ENCODE measurements at places on chromosomes 1 and 21. TPM values are rescaled to one million over a fixed set of nuclear protein-coding genes. Genes with fewer than 3 reads are reported as not detected.
A peak's percentile ranks its signal among the peaks of the same experiment; 100 is the strongest.

GRCh38 chr21:37073417-37074196 lies 553 bp downstream of the TTC3 start:
- DNase-seq = peak; percentile 53

TSPAN1 gene
- total RNA-seq = 154 TPM

GBP5 gene
- not detected for total RNA-seq

C8B gene
- not detected for total RNA-seq

DENND2D gene
- 29.8 TPM for total RNA-seq

GPR37L1 gene
- 0.72 TPM for total RNA-seq

DNA sequence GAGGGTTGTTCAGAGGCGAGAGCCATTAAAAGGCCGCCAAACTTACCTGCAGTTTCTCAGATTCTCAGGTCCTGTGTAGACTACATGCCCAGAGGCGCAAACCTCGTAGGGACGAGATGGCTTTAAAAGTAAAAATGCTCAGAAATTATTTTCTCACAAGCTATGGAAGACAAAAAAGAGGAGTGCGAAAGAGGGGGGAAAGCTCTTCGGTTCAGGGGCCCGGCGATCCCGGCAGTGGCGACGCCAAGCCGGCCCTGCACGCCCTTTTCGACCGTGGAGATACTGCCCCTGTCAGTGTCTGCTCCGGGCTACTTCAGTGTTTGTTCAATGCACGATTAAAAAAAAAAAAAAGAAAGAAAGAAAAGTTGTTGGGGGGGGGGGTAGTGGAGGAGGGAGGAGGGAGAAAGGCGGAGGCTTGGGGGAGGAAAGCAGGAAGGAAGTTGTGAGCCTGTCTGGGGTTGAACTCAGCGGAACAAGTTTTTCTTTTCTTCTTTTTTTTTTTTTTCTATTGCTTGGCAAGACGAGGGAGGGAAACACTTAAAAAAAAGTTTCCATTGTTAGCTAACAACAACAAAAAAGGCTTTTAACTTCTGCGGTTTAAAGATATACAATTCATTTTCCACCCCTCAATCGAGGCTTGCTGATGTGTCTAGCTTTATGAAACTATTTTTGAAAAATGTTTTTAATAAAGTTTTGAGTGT lies at the start of gene ITPKB:
TSS of gene ITPKB (minus strand) at position 288 of the 701 bp plus-strand sequence. CDS start 1,824 bp downstream, outside the sequence.
- DNase-seq = peak; percentile 92

IL22RA1 gene
- 0.43 TPM for total RNA-seq

BCL2L15 gene
- total RNA-seq = 37.1 TPM

DNA sequence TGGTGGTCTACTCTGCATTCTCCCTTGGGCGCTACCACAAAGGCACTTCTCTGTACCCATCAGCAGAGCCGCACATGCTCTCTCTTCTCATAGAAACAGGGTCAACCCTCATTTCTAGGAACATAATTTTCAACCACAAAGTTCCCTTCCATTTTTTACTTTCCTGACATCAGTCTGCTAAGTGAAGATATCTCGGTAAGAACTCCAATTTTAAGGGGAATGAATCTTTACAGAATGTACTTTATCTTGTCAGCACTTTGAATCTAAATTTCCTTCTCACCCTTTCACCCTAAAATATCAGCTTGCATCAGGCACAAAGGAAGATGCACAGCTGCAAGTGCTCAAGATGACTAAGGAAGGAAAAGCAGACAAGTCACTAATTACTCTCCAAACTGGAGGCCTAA lies 545.9 kb downstream of the SMYD3 start:
- DNase-seq = peak; percentile 15

KCNK2 gene
- 4.1 TPM for total RNA-seq

SGIP1 gene
- 1.8 TPM for total RNA-seq

DNA sequence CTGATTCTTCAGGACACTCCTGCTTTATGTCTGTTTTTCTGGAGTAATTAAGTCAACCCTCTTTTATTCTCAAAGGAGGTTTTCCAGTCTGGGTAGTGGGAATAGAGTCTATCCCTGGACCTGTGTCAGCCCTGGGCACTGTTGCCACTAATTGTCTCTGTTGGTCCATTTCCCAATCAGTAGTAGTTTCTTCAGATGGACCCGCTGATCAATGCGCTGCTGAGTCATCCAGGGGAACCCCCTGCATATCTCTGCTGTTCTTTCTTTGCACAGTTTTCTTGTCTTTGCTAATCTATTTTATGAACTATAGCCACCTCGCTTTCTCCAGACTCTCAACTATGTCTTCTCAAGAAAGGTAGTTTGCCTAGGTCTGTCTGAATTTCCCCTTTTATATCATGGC lies 82.5 kb downstream of the TNNI3K start:
- DNase-seq = no peak

- DNase-seq = no peak
Observed at GRCh38 chr21:45769294-45769693, 125.8 kb downstream of the PCBP3 start.

RWDD3 gene
- 20.0 TPM for total RNA-seq

DNA sequence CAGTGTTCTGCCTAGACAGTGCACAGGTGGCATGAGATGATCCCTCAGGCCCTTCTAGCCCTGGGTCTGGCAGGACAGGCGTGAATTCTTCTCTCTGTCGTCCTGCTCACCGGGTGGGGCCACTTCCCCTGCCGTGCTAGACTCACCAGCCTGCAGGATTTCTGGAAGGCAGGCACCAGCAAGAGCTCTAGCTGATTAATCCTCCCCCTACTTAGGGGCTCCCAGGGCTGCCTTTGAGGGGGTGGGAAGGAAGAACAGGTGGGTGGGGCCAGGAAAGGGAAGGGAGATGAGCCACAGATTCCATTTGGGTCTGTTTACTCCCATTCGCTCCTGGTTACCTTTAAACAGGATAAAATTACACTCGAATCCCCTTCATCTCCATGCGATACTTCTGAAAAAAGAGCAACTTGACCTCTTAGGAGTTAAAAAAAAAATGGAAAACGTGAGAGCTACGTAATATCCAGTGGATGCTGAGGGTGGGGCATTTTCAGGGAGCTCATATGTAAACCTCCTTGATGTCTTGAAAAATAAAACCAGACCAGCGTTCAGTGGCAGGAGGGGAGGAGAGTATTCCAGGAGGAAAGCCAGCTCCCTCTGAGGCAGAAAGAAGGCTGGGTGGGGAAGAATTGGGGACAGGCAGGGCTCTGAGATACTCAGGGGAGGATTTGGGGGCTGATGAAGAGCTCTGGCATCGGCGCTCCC lies 665.5 kb downstream of the PTPRU start:
- no peak for DNase-seq

DNA sequence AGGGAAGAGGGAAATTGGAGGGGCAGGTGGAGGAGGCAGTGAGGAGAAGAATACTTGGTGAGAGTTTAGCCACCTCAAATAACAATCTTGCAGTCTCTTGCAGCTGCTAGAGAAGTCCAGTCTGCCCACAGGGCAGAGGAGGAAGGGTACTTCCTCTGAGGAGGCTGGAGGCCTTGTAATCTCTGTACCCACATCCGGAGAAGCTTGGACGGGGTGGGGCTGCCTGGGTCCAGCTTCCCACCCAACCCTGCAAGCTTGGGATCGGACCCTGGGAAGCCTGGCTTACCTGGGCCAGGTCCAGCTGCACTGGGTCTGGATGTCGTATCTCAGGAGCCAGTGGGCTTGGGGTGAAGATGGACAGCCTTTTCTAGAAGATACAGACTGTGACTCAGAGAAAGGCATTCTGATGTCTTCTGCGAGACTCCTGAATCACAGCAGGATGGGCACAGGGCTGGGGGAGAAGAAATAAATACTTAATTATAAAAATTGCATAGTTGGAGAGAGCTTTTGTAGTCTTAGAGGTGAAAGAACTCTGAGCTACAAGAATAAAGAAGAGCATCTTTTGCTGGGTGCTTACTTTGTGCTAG lies 111.8 kb upstream of the JUN start:
- no peak for DNase-seq

DNA sequence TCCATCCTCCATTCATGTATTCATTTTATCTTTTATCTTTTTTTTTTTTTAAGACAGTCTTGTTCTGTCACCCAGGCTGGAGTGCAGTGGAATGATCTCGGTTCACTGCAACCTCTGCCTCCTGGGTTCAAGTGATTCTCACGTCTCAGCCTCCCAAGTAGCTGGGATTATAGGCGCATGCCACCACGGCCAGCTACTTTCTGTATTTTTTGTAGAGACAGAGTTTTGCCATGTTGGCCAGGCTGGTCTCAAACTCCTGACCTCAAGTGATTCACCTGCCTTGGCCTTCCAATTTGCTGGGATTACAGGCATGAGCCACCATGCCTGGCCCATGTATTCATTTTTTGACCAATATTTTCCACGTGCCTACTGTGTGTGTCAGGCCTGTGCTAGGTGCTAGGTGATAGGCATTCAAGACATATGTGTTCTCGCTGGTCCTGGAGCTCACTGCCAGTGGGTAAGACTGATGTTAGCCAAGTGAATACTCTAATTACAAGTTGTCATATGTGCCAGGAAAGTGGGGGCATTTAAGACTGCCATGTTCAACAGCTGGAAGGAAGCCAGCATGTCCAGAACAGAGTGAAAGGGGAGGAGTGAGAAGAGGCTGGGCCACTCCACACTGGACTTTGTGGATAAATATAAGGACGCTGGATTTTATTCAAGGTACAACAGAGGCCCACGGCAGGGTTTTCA lies 5.3 kb upstream of the CELSR2 start:
- peak; percentile 9 for DNase-seq

- DNase-seq = no peak
Observed at GRCh38 chr1:217687511-217687910, 56.4 kb downstream of the SPATA17 start.

GRCh38 chr1:196143602-196144342 lies 464.5 kb downstream of the KCNT2 start:
- DNase-seq = no peak

GRCh38 chr1:9606948-9607347 lies 18.2 kb downstream of the TMEM201 start:
- DNase-seq = peak; percentile 0

DNA sequence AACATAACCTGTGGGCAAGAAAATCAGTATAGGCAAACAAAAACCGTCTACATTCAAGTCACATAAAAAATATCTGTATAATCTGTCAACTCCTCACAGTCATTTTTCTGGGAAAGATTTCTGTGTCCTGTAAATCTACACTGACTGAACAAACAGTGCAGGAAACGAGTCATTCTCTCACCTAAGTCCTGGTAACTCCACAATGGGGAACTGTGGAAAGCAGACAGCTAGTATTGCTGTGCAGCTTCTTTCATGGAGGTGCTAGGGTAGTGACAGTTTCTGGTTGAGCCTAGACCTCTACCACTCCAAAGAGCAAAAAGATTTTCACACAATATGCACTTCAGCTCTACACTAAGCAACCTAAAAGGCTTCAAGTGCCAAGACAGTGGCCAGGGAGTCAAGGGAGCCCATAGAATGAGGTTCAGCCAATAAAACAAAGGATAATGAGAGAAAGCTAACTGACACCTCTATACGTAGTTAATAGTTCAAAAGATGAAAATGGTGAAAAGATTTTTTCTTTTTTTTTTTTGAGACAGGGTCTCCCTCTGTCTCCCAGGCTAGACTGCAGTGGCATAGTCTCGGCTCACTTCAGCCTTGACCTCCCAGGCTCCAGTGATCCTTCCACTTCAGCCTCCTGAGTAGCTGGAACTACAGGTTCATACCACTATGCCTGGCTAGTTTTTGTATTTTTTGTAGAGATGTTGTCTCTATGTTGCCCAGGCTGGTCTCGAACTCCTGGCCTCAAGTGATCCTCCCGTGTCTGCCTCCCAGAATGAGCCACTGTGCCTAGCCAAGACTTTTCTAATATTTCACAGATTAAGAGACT lies 5.5 kb downstream of the PTP4A2 start:
- DNase-seq = no peak

DNA sequence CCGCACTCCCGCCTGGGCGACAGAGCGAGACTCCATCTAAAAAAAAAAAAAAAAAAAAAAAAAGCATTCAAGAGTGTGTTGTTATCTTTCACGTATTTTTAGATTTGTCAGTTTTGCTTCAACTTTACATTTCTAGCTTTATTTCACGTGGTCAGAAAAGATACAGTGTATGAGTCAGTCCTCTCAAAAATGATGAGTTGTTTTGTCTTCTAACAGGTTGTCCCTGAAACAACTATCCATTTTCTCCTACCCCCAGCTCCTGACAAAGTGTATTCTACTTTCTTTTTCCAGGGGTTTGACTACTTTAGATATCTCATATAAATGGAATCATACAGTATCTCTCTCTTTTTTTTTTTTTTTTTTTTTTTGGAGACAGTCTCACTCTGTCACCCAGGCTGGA lies 5.5 kb upstream of the ZNF695 start:
- DNase-seq = no peak

DNA sequence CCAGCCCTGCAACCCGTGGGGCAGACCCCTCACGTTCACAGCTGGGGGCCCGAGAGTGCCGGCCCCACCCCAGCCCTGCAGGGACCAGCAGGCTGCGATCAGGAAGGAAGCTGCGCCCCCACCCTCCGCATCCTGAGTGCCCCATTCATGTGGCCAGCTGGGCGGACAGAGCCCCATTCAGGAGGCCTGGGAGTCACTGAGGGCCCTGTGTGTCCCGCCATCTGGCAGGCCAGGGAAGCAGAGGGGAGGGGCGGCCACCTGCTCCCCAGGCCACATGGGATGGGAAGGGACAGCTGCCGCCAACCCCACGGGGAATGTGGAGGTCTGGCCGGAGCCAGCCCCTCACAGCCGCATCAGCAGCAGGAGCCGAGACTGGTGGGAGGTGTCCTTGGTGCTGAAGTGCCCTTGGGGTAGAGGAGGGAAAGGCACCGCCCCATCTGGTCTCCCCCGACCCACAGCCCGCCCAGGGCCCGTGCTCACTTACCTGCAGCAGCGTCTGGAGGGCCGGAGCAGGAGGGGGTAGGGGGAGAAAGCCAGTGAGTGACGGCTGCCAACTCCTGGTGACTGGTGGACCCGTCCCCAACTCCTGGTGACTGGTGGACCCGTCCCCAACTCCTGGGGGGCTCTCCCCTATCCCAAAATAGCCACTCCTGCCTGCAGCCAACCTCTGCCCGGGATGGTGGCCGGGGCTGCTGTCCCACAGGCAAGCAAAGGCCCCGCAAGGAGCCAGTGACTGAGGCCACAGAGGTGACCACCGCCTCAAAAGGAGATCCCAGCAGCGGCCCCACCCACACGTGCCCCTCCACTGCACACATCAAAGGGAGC lies 8.7 kb downstream of the ACAP3 start:
- no peak for DNase-seq

DNA sequence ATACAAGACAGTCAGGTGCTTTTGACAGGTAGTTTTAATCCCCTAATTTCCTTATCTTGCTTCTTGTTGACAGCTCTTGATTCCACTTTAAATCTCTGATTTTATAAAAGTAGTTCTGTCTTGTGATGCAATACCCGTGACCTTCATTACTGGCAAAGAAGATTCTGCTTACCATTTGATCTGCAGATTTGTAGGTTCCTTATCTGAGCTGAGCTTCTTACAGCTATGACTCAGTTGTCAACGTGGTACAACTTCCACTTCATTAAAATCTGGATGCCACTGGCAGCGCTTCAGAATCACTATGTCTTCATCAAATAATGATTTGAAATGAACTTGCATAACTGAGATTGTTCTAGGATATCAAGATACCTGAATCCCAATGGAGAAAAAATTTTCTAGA lies 543.6 kb upstream of the B3GALT2 start:
- no peak for DNase-seq

NDUFS2 gene
- 165 TPM for total RNA-seq

VASH2 gene
- total RNA-seq = not detected

KCNJ15 gene
- total RNA-seq = 38.4 TPM

Measured in stomach (tissue), 19 donors.